ENCODE measurements at places on chromosomes 6 and 20.

DNA sequence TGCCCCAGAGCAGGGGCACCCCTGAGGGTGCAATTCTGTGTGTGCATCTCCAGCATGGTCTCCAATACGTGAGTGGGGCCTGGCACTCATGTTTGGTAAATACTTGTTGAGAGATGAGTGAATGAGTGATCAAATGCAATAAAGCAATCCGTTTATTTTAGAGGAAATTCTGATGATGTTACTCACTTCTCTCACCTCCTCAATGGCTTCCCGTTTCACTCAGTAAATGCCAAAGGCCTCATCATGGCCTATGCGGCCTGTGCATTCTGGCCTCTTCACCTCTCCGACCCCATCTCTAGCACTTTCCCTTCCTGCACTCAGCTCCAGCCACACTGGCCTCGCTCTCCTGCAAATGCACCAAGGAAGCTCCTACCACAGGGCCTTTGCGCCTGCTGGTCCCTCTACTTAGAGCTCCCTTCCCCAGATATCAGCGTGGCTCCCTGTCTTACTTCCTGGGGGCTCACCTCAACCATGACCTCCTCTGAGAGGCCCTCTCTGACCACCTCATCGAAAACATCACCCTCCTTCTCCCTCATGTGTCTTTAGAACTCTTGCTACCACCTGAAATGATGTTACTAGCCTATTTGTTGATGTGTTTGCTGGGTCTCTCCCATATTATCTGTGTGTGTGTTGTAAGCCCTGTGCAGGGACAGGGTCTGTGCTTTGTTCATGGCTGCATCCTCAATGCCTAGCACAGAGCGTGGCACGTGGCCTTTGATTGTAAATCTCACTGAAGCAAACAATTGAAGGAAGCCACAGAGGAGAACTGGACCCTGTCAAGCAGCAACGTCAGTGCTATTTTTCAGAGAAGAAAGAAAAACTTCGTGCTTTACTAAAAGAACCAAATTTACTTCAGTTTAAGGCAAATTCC is 42.6 kb downstream of the RAB44 start:
- DNase-seq: no peak

DNA sequence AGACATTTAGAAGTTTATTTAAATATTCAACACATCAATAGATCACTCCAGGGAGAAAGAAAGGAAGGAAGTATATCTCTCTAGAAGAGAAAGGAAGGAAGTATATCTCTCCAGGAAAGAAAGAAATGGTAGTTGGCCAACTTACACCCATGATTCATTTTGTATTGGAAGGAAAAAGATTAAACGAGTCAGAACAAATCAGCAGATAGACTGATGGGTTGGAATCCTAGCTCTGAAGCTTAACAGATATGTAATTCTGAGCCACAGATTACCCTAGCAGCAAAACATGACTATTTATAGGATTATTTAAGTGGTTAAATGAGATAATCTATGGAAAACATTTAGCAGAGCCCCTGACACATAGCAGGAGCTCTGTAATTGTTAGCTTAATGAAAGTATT is 27.1 kb downstream of the COL12A1 start:
- DNase-seq: no peak

DNA sequence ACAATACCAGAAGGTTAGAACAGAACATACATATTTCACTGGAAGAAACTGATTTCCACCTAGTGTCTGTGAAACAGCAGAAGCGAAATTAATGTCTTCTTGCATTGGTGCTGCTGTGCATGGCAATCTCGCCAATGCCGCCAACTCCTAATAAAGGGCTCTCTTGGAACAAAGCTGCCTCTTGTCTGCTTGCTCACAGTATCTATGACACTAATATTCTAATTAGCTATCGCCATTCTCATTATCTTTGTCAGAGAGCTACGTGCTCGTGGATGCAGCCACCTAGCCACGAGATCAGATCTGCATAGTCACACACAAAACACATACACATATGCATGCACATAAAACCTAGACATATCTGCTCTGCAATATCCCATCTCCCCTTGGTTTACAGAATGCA is 145.9 kb upstream of the OLIG3 start:
- no peak for DNase-seq

- no peak for DNase-seq
Measured at GRCh38 chr6:69631552-69632346, 165.1 kb downstream of the LMBRD1 start.

- DNase-seq: no peak
Measured at GRCh38 chr6:131955876-131956275, 4.7 kb upstream of the CCN2 start.

GRCh38 chr6:150150821-150151646 is 8.2 kb downstream of the PPP1R14C start:
- DNase-seq: no peak

- peak; percentile 44 for DNase-seq
Measured at GRCh38 chr20:22333885-22334545, 250.4 kb downstream of the FOXA2 start.

DNA sequence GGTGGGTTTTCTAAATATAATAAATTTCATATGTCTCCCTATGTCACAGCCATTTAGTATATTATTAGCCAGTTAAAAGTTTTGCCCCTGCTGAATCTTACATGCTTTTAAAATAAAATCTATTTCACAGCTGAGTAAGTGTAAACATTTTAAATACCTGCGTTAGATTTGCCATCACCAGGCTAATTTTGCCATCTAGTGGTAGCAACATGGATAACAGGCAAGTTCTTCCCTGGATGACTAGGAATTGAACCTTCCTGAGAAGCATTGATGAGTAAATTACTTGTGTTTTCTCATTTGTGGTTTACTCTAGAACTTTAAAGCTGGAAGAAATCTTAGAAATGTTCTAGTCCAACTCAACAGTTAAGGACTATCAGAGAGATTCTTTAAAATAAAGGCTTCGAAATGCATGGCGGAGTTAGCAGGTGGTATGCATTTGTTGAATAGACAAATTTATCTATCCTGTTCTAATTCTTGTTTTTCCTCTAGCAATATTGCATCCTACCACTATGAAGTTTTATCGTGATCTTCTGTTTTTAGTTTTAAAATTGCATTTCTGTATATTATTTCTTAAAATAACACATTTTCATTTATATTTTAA is 2.6 kb downstream of the PRSS35 start:
- no peak for DNase-seq

- DNase-seq: no peak
Measured at GRCh38 chr6:109701221-109701620, 10.1 kb downstream of the FIG4 start.

DNA sequence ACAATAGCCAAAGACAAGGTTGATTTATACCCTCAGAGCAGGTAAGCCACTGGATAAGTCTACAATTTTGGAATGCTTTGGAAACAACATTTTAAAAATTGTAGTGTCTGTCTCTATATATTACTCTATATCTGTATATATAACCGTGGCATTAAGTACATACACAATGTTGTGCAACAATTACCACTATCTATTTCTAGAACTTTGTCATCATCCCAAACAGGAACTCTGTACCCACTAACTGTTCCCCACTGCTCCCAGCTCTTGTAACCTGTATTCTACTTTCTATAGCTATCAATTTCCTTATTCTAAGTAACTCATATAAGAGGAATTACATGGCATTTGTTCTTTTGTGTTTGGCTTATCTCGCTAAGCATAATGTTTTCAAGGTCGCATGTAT is 78.2 kb upstream of the ASCC3 start:
- DNase-seq: no peak

DNA sequence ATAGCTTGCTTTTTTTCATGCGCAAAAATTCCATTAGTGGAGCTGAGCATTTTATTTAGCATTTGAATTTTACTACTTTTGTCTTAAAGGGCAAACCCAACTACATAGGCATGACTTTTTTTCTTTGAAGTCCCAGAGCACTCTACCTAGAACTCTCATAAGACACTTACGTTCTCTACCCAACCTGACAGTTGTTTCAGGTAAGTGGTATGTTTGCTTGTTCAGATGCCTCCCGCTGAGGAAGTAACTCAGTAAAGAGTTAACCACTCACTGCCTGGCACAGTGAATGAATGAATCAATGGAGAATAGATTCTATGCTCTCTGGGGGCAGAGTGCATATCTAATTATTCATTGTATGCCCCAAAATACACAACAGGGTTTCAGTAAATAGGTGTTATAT is 212.3 kb upstream of the PRDM1 start:
- DNase-seq: no peak

GRCh38 chr6:154782193-154782592 is 49.0 kb downstream of the SCAF8 start:
- DNase-seq: no peak

DNA sequence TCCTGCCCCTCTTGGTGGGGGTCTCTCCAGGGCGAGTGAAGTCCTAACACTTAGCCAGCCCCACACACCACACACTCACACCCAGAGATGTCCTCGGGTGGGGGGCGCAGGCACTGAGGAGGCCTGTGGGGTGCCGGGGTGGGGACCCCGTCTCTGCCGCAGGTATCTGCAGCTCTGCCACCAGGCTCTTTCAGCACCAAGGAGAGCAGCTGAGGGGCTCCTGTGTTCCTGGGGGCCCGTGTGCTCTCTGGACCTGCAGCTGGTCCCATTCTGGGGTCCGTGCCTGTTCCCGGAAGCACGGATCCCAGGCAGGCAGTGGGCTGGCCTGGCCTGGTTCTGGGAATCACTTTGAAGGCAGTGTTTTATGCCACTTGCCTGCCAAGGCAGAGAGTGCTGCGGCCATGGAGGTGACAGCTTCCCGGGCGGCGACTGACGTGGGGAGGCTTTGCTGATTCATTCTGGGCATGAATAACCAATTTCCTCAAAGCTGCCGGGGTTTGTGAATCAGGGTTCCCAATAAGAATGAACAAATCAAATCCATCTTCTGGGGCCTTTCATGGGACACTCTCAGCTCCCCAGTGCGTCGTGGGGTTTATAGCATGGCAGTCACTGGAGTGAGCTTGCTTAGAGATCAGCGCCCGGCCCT is 54.4 kb upstream of the SLCO4A1 start:
- DNase-seq: no peak

- DNase-seq: no peak
Measured at GRCh38 chr6:53643481-53643965, 22.0 kb downstream of the KLHL31 start.

DNA sequence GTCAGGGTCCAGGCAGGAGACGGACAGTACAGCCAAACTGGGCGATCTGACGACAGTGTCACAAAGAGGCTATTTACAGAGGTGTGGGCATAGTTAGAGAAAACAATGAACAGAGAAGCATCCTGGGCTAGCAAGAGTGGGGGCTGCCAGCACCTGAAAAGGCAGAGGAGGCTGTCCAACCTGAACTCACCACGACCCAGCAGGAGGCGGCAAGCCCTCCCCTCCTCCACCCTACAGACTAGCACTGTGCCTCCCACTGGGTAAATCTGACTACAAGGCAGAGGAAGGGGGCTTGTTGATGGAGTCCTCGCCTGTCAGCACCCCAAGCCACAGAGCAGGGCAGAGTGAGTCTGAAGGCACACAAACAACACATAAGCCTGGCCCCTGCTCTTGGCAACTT is 52.8 kb upstream of the CDYL start:
- DNase-seq: no peak

GRCh38 chr6:159430323-159430722 is 261.1 kb downstream of the FNDC1 start:
- DNase-seq: no peak

- no peak for DNase-seq
Measured at GRCh38 chr6:158766621-158767455, 52.3 kb downstream of the EZR start.

- DNase-seq: no peak
Measured at GRCh38 chr6:104506429-104506828, 353.3 kb downstream of the HACE1 start.

GRCh38 chr6:149586149-149586548 is 20.0 kb downstream of the GINM1 start:
- DNase-seq: no peak

DNA sequence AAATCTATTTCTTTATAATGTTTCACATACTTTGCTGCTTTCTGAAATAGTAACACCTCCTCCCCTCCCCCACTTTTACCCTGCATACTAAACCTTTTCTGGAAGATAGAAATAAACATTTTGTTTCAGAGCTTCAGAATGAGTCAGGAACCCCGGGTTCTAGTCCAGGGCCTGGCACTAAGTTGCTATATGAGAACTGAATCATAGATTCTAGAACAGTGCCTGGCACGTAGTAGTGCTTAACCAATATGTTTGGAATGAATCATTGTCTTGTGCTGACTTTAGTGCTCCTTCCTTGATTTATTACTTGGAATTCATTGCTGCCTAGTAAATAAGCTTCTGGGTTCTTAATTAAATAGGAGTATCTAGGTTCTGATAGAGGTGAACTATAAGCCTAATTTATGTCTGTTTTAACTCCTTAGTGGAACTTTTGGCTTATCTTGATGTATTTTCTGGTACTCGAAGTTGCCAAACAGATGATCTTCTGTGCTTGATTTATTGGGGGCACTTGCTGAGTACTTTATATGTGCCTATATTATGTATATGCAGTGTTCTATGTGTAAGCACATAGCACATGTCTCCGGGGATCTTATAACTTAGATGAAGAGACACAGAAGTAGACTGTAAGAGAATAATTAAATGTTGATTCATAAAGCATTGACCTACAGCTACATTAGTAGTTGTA is 18.6 kb downstream of the TAB2 start:
- DNase-seq: no peak

- DNase-seq: no peak
Measured at GRCh38 chr6:74607934-74608333, 597.9 kb downstream of the COL12A1 start.

GRCh38 chr20:17799575-17800227 is 99.9 kb downstream of the BANF2 start:
- no peak for DNase-seq

DNA sequence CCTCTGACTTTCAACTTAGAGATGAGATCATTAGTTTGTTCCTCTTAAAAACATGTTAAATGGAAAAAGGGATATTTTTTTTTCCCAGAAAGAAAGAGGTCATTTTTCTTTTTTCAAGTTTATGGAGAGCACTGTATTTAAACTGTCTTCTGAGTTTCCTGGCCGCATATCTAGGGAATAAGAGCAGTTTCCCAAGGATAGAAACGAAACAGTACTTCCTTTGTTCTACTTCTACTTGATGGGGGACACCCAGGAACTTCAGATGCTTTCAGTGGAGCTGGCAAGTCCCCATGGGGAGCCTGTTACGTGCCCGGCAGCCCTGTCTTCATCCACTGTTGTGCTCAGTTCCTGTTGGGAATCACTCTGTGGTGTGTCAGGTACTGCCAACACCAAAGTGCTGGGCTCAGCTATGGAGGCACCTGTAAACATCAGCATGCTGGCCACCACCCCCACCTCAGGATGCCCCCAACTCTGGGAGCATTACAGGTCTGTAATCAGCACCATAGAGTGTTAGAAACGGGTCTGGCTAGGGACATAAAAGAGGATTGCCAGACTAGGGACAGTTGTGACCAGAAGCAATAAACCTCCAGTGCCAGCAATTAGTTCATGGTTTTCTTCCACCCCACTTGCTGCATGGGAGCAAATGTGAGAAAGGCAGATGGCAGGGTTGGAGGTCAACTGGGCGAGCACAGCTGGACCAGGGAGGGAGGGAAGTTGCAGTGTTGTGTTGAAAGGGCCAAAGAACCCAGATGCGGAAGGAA is 221.7 kb upstream of the ECI2 start:
- DNase-seq: no peak

- DNase-seq: no peak
Measured at GRCh38 chr6:144392536-144392935, 107.4 kb downstream of the UTRN start.

Data from NCI-H510A (cell line).